ENCODE measurements at places on chromosomes 6 and 20.

DNA sequence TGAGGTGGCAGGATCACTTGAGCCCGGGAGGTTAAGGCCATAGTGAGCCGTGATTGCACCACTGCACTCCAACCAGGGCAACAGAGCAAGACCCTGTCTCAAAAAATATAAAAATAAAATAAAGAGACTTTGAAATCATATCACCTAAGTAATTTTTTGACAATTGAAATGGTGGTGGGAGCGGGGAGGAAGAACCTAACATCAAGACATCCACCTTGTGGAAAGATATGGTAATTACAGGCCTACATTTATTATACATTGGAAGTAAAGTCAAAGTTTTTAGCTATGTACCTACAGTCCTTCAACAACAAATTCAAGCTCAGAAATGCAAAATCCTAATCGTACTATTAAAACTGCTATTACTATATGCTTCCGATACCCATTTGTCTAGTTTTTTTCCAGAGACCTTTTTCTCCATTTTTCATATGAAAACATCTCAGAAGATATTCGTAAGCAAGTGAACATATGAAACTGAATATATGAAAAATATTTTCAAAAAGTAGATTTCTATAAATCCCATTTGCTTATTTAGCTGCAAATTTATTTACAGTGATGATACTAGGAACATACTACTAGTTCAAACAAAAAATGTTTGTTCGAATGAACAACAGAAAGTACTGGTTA lies 83.3 kb downstream of the SYCP2 start:
- no peak for DNase-seq

DNA sequence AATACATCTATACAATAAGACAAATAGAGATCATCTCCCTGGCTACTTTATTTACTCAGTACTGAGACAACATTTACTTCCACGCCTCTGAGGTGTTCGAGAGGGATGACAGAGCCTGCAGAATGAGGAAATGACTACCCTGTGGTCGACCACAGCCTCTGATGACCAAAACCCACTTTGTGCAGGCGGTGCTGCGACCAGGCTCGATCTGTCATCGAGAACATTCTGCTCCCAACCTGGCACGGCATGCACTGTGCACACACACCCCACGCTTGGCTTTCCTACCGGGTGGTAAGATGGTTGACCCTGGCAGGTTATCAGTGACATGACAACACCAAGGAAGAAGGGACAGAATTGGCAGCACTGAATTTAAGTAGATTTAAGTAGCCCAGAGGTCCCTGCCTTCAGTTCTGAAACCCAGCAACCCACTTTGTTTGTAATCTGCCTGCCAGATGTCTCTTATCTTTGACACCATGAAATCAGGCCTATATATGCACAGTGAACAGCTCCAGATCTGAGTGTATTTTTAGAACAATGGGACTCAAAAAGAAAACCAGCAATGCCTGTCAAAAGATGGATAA lies 42.6 kb downstream of the TTI1 start:
- DNase-seq, result no peak

GRCh38 chr6:150929416-150929815 lies 63.9 kb downstream of the MTHFD1L start:
- DNase-seq, result no peak

GRCh38 chr6:22133357-22133756 lies 163.5 kb downstream of the PRL start:
- no peak for DNase-seq

DNA sequence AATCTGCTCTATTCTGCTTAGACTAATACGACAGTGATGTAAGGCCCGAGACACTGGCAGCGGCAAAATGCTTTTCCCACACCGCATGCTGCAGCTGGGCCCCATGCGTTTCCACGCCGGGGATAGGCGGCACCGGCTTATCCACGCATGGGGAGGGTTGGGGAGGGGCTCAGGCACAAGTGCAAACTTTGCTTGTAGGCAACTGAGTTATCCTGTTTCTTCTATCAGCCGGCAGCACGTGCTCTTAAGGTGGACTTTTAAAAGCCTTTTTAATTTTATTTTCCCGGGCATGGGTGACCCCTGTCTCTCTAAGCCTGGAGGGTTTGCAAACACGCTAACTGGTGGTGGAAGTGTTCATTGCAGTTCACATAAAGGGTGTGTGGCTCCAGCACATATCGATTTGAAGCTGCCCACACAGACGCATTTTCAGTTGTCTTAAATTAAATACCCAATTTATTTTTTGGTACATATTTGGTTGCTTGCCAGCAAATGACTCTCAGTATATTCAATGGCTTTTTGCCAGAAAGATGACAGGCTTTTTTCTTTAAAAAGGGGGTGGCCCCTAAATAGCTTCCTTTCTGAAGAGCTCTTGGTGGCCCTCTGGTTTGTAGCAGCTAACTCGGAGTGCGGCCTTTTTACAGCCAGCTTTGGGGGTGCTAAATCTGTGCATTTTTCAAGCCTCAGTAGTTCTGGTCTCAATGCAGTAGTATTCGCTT lies 561.8 kb upstream of the AGPAT4 start:
- no peak for DNase-seq

- no peak for DNase-seq
These were observed 123.3 kb downstream of the PXDC1 start for GRCh38 chr6:3627956-3628835.

- DNase-seq, result no peak
These were observed 712.4 kb downstream of the EPHA7 start for GRCh38 chr6:92706976-92707375.

GRCh38 chr20:53141201-53142050 lies 169.3 kb downstream of the TSHZ2 start:
- no peak for DNase-seq

- DNase-seq, result no peak
These were observed 23.2 kb downstream of the PAK5 start for GRCh38 chr20:9815632-9816031.

- DNase-seq, result no peak
These were observed 12.4 kb upstream of the CCN6 start for GRCh38 chr6:112041535-112041934.

DNA sequence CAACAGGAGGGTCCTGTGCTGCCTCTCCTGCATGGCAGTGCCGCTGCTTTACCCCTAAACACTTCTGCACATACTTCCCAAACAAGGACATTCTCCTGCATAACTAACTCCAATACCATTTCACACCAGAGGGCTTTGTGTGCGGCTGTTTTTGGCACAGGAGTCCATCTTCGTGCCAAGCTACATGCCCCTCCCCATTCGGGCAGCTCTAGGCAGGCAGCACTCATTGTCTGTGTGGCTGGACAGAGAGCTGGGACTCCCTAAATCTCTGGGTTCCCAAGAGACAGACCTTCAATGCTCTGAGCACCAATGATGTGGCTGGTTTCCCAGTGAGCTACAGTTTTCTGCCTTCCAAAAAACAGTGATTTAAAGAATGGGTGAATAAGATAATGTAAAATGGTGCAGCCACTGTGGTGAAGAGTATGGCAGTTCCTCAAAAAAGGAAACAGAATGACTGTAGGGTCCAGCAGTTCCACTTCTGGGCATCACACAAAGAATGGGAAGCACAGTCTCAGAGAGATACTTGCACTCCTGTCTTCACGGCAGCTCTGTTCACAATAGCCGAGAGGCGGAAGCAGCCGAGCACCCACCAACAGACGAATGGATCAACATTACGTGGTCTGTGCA lies 80.3 kb upstream of the DUSP22 start:
- DNase-seq, result no peak

DNA sequence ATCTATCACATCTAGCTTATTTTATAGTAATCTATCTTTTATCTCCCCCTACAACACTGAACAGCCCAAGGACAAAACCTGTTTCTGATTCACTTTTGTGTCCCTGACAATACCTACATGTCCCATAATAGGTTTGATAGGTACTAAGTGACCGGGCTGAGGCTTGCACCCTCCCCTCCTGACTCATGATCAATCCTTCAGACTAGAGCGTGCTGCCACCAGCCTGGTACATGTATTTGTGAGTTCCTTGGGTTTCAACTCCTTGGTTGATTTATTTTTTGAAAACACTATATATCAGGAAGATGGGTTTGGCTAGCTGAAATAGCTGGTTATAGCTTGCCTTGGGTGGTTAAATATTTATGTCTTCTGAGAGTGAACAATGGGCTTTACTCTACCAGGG lies 41.6 kb upstream of the RAB23 start:
- DNase-seq, result no peak

DNA sequence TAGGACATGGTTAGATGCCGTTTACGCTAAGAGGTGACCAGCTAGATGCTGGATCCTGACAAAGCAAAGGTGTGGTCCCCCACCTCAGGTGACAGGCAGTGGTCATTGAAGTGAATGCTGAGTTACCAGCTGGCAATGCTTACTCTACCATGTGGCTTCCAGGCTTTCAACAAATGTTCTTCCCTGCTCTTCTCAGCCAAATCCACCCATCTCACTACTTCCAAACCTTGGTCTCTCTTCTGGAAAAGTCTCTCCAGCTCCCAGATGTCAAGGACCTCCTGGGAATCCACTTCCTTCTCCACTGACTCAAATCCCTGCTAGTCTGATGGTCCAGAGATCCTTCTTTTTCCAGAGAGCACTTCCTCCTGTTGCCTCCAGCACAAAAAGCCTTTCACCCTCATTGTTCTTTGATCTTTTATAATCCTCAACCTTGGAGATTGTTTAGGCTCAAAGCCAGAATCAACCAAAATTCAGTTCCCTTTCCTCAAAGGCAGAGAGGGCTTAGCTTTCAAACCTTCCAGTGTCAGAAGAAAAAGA lies 228.0 kb downstream of the ZNF217 start:
- no peak for DNase-seq

GRCh38 chr20:4781211-4781610 lies 59.5 kb downstream of the PRND start:
- DNase-seq, result no peak

DNA sequence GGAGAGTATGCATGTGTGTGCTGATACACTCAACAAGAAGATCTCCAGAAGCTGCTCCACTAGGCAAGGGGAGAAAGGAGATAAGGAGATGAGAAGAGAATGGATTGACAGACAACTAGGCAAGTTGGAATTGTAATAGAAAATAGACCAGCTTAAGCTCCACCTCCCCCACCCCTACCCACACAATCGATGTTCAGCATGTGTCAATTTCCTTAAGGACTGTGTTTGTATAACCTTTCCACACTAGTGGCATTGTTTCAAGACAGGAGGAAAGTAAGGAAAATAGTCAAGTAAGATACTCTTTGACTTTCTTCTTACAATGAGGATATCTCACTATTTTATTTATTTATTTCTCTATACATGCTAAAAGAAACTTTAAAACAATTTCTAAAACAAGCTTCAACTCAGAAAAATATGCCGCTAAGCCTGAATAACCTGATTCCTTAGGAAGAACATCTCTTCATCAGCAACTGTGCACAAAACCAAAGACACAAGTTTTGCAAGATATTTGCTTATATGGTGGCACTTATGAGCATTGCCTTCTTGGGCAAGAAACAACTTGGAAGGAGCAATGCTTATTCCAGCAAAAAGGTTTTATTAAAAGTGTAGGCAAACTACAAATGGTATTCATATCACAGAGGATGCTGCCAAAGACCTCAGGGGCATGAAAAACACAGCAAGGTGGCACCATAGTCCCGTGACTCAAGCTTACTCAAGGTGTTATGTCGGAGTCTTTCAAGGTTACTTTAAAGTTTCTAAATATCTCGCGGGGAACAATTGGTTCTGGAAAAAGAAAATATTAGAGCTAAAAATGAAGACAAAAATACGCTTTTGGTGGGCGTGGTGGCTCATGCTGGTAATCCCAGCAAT lies 249.1 kb downstream of the COL12A1 start:
- DNase-seq, result no peak

- DNase-seq, result no peak
These were observed 8.5 kb downstream of the IGF2R start for GRCh38 chr6:159977255-159977903.

DNA sequence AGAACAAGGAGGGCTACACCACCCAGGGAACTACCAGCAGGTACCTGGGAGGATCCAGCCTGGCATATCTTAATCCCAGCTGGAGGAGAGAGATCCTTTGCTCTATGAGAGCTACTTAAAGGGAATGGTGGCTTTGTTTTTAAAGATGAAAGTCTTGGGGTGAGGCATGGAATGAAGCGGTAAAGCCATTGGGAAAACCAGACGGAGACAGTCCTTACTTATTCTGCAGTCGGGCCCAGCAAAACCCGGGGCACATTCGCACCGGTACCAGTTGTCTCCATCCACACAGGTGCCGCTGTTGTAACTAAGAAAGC lies 30.3 kb downstream of the JAG1 start:
- no peak for DNase-seq

- DNase-seq, result peak; percentile 94
These were observed 269.6 kb downstream of the GRIK2 start for GRCh38 chr6:101663100-101663499.

GRCh38 chr6:53986721-53987521 lies 124.3 kb upstream of the MLIP start:
- DNase-seq, result peak; percentile 41

GRCh38 chr6:40885139-40885774 lies 153.8 kb downstream of the UNC5CL start:
- no peak for DNase-seq

DNA sequence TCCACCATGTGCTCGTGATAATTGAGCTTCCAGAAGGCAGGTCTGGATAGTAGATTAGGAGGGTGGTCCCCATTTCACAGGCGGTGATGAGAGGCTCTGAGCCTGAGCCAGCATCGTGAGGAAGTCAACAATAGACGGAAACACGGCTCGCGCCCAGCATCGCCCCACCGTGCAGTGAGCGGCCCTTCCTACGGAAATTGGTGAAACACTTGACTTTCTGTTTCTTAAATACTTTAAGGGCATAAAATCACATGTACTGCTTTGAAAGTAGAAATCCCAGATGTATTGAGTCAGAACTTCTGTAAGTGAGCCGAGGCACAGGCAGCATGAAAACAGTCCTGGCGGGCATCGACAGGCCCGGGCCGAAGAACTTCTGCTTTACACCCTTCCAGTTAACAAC lies 4.3 kb upstream of the KIF25 start:
- no peak for DNase-seq

GRCh38 chr6:157236040-157236725 lies 87.1 kb downstream of the TMEM242 start:
- DNase-seq, result no peak

- peak; percentile 22 for DNase-seq
These were observed 47.1 kb upstream of the ENTPD6 start for GRCh38 chr20:25148181-25148981.

GRCh38 chr6:135858931-135859330 lies 7.4 kb downstream of the PDE7B start:
- no peak for DNase-seq

Data from DMS79 (cell line).